Karpas-422 (cell line): ENCODE measurements at places on chromosomes 3 and 15.
A peak's percentile ranks its signal among the peaks of the same experiment; 100 is the strongest.

- no peak for DNase-seq
Measured at GRCh38 chr15:27690290-27690689, 408.8 kb downstream of the OCA2 start.

DNA sequence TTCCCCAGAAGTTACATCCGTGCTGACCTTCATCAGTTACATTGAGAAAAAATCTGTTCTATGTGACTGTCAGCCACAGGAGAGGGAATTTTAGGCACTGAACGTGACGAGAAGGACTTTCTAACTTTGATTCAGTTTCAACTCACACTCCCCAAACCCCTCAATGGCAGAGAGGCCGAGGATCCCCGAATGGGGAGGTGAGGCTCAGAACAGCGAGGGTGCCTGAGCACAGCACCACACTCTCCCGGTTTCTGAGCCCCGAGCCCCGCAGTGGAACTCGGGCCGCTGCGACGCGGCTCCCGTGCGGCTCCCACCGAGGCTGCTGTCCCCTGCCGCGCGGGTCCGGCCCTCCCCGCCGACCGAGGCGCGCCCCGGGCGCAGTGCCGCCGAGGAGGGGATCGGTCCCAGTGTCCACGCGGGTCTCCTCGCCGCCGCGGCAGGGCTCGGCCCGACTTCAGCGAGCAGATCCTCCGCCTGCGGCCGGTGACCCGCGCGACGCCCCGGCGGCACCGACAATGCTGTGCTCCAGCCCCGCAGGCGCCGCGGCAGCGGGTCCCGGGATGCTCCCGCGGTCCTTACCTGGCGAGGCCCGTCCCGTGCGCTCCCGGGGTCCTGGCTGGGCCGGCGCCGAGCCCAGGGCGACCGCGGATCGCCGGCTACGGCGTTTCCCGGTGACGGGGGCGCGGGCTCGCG, 439 bp downstream of the CTXND1 start:
- DNase-seq: no peak

DNA sequence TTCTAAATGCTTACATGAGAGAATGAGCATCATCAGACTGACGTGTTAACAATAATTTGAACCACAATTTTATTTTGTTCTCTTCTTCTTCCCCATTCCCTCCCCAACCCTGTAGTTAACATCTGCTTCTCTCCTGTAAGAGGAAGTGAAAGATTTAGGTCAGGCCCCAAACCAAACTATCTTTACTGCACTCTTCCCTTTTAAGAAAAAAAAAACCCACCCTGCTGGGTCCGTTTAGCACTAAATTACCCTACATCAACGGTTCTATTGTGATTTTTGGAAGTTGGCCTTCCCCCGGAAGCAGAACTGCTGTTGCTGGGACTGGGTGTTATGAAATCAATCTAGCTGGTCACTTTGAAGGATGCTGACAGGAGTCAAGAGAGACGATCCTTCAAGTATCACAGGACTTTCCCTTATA, 49.4 kb downstream of the NFKBIZ start:
- peak; percentile 78 for DNase-seq

DNA sequence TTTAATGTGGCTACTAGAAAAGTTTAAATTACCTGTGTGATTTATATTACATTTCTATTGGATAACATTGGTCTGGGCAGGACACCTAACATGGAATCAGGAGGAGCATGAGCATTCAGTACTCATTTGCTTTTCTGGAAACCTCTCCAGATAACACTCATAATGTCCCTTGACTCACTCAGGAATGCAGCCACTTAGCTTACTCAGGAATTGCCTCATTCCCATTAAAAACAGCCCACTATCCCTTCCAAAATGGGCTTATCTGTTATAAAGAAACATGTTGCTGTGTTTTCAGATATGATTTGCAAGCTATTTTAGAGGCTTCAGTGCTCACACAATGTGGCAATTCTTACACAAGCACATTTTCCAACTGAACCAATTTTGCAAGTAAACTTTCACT, 17.1 kb downstream of the GBE1 start:
- no peak for DNase-seq

DNA sequence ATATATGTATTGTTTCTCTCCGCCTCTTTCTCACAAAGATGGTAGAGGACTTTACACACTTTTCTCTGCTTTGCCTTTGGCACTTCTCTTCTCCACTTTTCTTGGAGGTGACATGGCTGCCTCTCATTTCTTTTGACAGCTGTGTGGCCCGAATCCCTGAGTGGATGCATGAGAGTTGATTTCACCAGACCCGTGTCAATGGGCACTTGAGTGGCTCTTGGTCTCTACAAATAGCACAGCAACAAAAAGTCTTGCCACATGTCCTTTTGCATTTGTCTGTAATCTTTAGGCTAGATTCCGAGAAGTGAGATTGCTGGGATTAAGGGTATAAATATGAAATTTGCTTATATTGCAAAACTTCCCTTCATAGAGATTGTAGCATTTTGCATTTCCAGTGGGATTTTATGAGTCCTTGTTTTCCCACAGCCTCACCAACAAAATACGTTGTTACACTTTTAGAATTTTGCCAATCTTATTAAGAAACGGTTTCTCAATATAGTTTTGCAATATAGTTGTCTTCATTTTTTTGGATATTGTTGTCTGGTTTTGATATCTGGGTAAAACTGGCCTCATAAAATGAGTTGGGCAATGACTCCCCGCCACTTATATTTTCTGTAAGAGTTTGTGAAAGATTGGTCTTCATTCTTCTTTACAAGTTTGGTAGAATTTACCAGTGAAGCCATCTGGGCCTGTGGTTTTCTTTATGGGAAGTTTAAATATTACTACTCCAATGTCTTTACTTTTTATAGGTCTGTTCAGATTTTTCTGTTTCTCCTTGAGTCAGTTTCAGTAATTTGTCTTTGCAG, 5.2 kb upstream of the TRPM1 start:
- no peak for DNase-seq
